Activated naive CD4-positive, alpha-beta T cell treated with anti-CD3 and anti-CD28 coated beads, Interleukin-2, amount 50 U/mL, for 72 hours (primary cell): ENCODE measurements at places on chromosomes 12 and 14.

DNA sequence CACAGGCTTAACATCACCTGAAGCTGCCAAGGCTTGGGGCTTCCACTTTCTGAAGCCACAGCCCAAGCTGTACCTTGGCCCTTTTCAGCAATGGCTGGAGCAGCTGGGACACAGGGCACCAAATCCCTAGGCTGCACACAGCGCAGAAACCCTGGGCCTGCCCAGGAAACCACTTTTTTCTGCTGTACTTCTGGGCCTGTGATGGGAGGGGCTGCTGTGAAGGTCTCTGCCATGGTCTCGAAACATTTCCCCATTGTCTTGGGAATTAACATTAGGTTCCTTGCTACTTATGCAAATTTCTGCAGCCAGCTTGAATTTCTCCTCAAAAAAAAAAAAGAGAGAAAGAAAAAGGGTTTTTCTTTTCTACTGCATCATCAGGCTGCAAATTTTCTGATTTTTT lies 219.1 kb downstream of the RPL10L start:
- DNase-seq: no peak

DNA sequence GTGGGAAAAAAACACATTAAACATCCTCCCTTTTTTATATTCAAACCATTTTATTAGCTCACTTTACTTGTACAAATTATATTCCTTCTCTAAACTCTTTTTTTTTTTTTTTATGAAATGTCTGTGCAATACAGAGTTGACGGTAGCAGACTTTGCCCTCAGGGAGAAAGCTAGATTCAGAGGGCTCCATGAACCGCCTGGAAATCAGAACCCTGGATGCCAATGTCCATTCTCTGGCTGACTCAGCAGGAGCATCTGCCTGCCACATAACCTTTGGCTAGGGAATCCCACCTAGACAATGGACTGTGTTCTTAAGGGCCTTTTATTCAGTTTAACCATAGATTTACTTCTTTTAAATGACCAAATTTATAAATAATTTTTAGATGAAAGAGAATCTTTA lies 467.0 kb downstream of the MDGA2 start:
- DNase-seq: no peak

GRCh38 chr14:60085085-60085484 lies 6.6 kb upstream of the PCNX4 start:
- no peak for DNase-seq

DNA sequence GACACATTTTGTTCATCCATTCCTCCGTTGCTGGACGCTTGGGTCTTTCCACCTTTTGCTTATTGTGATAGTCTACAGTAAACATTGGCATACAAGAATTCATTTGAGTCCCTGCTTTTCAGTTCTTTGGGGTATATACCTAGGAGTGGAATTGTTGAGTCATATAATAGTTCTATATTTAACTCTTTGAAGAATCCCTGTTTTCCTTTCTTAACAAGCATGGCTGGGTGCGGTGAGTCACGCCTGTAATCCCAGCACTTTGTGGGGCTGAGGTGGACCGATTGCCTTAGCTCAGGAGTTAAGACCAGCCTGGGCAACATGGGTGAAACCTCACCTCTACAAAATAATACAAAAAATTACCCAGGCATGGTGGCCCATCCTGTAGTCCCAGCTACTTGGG lies 75.4 kb downstream of the CCDC92 start:
- no peak for DNase-seq

- DNase-seq: no peak
Observed at GRCh38 chr14:105307052-105307727, 6.4 kb upstream of the BRF1 start.

- DNase-seq: no peak
Observed at GRCh38 chr14:66920196-66920595, 269.0 kb upstream of the GARIN2 start.

GRCh38 chr14:22334275-22334577 lies 254.8 kb downstream of the DAD1 start:
- DNase-seq: no peak

DNA sequence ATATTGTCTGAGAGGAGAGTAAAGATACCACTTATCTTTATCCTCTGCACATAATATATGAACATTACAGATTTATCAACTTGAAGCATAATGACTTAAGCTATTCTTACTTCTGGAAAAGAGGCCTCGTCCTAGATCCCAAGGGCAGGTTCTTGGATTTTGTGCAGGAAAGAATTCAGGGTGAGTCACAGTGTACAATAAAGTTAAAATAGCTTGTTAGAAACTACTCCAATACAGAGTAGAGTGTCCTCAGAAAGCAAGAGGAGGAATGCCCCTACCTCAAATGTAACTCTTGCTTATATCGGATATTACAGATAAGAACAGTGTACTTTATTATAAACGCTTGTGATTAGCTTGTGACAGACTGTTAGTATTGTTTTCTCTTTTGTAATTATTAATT lies 41.9 kb upstream of the ABCC9 start:
- no peak for DNase-seq

DNA sequence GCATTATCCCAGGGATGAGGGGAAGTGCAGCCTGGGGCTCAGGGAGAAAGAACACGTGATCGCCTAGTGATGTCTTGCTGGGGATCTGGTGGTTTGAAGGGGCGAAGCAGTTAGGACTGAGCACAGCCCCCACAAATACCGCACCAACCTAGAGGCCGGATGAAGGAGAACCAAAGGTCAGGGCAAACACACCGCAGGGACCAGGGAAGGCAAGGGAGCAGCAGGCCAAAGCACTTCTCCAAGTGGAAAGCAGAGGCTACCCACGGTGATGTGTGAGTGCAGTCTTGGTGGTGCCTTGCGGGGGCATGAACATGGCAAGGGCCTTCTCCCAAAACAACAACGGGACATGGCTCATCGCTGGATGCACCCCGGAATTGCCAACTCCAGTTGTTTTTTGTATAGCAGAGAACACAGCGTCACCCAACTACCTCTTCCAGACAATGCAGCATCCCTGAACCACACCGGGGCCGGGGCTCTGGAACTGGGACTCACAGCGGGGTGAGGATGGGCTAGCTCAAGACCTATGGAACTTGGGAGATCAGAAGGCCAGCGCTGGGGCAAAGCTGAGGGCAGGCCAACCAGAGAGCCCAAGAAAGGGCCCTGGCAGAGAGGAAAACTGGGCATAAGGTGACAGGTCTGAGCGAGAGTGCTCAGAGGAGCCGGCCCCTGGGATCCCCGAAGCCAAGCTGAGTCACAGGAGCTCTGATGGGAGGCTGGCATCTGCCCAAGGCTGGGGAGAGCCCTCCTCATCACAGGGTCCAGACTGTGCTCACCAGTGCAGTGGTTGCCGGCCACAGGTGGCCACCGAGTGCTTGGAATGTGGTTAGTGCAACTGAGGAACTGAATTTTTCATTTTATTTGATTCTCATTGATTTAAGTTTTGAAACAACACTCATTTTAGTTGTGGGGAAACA lies 11.1 kb downstream of the GALNT16 start:
- DNase-seq: no peak

DNA sequence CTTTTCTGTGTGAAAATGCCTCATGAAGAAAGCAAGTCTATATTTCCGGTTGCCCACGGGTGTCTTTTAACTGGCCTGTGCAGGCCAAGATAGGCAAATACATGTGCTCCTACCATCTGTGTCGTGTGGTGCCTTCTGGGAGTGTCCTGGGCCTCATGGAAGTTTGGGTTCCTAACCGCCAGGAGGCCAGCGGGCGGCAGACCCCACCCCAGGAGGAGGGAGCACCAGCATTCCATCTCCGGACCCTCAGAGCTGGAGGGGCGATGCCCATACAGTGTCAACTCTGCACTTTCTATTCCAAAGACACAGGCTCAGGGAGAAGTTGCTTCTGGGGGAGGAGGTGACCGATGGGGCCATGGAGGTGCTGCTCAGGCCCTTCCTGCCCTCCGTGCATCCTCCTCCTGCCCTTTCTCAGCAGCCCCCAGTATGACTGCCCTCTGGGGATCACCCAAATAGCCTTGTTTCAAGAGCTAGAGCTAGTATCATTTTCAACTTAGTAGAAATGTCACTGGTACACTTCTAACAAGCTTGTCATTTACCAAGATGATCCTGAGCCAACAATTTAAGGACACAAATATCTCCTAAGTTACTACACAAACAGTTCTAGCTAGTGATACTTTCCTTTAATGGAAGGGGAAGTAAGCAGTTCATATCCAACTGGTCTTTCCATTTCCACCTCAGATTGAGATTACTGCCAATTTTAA lies 17.8 kb downstream of the CCDC92 start:
- DNase-seq: no peak

- DNase-seq: no peak
Observed at GRCh38 chr14:69877492-69877891, 1.7 kb upstream of the SMOC1 start.

DNA sequence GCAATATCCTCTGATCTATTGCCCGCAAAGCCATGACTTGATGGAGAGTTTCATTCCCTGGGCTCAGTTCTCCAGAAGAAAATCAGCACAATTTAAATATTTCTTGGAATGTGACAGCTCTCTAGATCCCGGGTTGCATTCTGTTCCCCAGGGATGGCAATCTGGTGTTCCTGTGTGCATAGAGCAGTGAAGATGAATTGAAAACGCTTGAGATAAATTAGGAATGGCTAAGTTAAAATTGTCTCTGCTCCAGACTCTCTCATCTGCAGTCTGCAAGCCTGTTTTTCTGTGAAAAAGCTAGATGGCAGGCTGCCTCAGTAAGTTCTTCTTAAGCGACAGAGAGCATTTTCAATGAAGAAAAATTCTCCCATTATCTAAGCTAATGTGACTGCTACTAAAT lies 582.5 kb upstream of the MGAT4C start:
- no peak for DNase-seq

GRCh38 chr14:62776300-62776699 lies 269.0 kb downstream of the KCNH5 start:
- no peak for DNase-seq

DNA sequence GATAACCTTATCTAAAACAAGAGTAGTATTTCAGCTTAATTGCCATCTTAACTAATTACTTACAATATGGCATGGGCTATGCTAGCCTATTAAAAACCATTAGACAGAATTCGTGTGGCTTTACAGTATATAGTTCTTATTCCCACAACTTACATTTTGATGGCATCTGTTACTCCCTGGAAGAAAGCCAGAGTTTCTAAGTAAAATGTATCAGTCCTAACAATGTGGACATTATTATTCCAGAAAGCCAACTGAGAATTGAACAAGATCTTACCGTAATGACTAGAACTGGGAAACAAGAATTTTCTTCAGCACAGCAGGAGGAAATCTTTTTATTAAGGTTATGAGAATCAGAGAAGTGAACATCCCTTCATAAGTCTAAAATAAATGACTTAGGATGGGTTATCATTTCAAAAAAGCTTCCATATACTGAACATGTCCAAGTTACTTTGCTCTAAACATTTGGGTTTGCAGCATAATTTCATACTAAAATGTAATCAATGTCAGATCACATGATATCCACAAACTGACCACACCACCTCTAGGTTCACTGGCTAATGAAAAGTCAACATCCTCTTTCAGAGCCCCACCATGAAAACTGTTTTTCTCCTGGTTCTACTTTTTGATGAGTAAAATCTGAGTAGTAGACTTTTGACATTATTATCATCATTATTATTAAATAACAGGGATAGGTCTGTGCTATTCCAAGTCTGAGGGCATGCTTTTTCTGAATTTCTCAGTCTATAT lies 179.7 kb downstream of the SSPN start:
- no peak for DNase-seq

- DNase-seq: no peak
Observed at GRCh38 chr12:40634517-40635131, 57.6 kb upstream of the CNTN1 start.

DNA sequence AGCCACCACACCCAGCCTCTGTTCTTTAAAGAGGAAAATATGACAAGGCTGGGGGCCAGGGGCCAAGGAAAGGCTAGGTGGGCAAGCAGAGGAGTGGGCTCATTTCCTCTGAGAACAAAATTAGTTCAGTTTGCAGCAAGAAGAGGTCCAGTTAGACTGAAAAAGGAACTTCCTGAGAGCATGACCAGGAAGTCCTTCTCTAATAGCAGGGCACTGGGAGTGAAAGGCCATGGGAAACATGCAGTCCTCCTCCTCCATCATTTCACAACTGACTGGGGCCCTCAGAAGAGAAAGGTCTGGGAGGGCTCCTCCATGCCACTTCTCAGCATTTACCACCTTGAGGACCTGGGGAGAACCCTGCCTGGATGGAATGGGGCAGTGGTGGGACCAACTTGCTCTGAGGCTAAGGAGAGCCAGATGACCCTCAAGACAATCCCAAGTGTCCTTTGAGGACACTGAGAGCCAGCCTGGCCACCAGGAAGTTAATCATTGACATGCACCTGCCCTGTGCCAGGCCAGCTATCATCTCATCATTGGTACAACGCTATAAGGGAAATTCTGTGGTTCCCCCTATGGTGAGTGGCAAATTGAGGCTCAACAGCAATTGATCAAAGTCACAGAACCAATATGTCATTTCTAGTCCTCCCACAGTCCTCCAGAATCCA lies 2.0 kb downstream of the AQP2 start:
- no peak for DNase-seq

DNA sequence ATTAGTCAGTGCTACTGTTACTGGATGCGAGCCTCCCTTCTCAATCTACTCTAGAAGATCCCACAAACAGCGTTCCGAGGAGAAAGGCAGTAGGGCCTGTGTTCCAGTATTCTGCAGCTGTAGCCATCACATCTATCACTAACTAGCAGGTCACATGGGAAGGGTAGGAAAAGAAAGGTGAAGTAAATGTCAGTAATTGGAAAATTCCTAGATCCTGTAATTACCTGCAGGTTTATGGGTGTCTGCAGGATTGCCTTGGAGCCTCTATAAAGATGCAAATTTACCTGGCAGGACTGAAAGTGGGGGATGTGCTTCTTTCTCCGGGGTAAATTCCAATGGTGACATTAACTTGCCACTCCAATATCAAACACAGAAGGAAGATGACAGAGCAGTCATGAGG lies 77.8 kb downstream of the FERMT2 start:
- no peak for DNase-seq

DNA sequence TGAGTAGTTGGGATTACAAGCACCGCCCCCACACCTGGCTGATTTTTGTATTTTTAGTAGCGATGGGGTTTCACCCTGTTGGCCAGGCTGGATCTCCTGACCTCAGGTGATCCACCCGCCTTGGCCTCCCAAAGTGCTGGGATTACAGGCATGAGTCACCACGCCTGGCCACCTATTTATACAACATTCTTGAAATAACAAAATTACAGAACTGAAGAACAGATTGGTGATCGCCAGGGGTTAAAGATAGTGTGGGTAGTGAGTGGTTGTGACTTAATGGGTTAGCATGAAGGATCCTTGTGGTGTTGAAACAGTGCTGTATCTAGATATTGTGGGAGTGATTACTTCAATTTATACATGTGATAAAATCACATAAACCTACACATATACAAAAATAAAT lies 7.4 kb downstream of the GLIPR1L1 start:
- no peak for DNase-seq

DNA sequence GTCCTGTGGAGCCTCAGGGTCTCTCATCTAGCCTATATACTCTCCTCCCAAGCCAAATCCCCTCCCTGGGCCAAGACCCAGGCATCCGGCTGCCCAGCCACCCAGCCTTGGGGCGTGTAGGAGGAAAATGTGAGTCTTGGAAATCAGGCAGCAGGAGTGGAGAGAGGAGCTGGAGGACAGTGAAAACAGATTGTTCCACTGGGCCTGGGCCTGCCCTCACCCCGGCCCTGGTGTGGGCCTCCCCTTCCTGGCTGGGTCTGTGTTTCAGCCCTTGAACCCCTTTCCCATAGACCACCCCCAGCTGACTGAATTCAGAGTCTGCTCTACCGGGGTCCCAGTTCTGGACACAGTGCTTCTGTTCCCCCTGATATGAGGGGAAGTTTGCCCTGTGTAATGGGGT lies 6.7 kb downstream of the ITGA5 start:
- DNase-seq: no peak

GRCh38 chr12:58262796-58263195 lies 321.4 kb downstream of the ATP23 start:
- no peak for DNase-seq
